ENCODE measurements at places on chromosomes 5 and 9.

DNA sequence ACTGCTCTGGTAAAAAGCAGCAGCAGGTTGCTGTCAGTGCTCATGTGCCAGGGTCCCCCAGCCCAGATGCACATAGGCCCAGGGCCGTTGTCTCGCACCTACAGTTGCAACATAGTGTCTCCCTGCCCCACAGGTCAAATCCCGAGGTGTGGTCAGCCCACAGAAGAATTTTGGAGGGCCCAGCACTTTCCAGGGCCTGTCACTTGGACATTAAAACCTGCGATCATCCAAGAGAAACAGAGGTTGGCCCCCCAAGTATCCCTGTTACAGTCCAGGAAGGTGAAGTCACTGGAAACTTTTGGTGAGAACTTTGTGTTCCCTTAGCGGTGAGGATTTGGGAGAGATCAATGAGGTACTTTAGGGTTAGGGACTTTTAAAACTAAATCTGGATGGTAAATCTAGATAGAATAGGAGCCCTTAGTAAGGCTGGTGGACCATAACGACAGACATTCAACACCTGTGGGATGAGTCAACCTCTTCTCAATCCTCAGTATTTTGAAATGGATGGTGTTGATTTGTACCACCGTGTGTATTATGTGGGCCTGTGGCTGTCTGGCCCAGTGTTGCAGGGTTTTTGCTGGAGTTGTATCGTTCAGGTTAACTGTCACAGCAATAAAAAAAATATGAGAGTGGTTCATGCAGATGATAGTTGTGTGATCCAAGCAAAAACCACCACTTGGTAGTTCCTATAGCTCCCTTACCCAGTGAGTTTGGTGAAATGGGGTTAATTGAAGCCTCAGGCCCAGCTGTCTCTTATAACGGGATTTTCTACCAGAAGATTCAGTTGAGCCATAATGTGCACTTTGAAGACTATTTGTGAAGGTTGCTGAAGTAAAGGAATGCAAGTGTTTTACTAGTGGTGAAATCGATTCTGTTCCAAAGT is 19.2 kb downstream of the OR2S2 start:
- DNase-seq, result no peak

DNA sequence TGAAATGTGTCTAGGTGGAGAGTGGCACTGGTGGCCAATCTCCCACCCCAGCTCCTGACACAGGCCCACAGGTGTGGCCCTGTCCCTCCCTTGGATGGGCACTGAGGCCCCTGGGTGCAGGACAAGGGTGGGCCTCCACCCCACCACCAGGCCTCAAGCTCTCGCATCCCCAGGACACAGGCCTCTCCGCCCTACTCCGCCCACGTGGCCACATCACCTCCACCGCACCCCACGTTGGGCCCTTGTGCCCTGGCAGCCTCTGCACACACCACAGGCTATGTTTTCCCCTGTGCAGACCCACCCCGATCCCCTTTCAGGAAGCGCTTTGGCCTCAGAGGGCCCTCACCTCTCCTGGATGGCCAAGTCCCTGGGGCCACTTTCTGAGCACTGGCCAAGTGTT is 54.7 kb downstream of the SECISBP2 start:
- no peak for DNase-seq

- no peak for DNase-seq
Measured at GRCh38 chr5:32511776-32512374, 67.3 kb upstream of the ZFR start.

DNA sequence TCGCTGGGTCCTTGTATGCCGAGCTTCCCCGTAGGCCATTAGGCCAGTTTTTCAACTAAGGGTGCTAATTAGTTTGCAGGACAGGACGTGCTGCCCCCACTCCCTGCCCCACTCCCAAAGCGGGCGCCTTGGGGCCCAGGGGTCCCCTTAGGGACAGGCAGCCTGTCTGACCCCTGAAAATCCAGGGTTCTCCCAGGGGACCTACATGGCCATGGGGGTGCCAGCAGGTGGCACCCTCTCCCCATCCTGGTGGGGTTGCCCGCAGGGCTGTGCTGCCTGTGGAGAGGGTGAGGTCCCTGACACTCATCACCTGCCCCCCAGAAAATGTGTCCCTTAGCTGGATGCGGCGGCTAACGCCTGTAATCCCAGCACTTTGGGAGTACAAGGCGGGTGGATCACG is 8.5 kb upstream of the CCDC187 start:
- peak; percentile 82 for DNase-seq

DNA sequence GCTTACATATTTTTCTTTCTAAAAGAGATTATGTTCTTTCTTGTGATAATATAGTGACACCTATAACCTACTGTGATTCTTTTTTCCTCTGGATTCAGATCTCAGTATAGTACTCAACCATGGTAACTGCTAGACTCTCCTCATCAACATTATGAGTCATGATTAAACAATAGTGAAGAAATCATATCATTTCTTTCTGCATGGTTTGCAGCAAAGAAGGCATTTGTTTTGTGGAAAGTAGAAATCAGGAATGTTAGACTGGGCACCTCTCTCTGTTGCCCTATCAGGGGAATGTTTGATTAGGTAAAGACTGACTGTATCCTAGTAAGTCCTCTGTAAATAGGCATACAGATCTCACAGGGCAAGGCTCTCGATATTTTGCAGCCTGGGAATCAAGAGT is 25.6 kb upstream of the SMC2 start:
- DNase-seq, result no peak

DNA sequence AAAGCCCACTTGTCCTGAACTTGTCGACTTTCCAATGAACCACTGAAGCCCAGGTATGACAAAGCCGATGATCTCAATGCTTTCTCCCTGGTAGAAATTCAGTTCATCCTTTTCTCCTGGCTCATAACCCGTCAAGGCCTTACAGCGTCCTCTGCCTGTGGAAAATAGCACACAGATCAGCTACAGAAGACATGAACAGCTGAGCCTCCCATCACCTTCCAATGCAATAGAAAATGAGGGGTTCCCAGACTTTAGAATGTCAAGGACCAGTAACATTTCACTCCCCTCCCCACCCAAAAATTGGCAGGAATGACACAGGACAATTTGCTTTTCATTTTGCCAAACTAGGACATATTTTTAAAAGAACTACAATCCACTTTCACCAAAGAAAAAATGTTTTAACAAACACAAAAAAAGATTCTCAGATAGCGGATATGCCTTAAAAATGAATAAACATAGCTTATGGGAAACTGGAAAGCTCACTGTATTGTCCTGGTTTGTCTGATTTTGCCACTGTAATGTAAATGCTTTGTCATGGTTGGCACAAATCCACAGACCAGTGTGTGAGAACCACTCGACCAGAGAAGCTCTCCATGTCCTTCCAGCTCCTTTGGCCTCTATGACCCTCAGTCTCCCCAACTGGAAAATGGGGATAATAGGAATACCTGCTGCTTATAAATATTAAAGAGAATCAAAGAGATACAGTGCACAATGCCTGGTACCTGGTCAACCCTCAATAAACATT is 24.4 kb downstream of the SH3TC2 start:
- no peak for DNase-seq

GRCh38 chr5:156799171-156799570 is 50.9 kb upstream of the PPP1R2B start:
- DNase-seq, result no peak
